ENCODE measurements at places on chromosomes 7 and 10.

DNA sequence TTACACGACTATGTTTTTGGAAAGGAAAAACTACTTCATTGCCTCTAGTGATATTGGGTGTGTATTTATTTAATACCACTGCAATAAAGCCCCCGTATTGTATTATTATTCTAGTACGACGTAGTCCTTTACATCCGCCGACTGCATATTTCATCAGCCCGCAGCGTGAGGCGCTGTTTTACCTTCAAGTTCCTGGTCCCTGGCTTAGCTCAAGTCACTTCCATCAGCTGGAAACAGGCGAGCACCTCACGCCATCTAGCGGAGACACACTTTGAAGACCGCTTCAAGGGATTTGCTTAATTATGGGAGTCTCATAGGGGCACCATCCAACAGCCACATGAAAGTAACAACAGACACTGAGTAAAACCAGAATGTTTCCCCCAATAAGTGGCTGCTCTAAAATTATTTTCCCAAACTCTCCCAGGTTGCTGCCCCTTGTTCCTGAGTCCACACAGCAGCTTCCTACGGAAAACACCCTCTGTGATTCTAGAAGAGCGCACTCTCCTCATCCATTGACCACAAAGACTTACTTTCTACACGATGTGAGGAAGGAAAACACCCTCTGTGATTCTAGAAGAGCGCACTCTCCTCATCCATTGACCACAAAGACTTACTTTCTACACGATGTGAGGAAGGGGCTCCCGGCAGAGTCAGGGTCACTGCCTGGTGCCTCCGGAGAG is 15.7 kb upstream of the ITIH2 start:
- DNase-seq = peak; percentile 85

GRCh38 chr7:41630741-41631140 is 72.1 kb downstream of the INHBA start:
- DNase-seq = no peak

DNA sequence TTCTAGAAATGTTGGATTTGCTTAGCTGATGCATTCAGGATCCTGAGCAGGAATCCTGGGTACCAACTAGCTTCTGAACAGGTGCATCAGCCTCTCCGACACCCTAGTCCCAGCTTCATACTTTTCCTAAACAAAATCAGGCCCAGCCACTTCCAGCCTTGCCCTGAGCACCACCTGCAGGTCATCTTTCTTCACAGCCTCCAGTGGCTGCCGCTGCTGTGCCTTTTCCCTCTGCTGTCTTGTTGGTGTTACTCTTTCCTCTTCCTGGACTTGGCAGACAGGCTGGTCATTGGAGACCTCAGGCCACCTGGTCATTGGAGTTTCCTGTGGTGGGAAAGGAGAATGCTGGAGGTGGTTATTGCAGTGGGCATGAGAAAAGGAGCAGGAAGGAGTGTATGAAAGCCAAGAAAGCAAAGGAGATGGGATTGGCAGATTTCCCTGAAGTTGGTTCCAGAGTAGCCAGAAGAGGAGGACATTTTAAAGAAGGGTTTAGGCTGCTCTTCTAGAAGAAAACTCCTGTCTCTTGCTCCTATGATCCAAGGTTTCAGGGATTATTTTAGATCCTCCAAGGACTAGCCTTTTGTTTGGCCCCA is 48.2 kb upstream of the NFKB2 start:
- peak; percentile 26 for DNase-seq

GRCh38 chr7:74289018-74289658 is at the start of gene CLIP2:
CLIP2 (plus strand) TSS chr7:74289407; CDS start chr7:74317547, 28,140 bp downstream.
- peak; percentile 62 for DNase-seq

DNA sequence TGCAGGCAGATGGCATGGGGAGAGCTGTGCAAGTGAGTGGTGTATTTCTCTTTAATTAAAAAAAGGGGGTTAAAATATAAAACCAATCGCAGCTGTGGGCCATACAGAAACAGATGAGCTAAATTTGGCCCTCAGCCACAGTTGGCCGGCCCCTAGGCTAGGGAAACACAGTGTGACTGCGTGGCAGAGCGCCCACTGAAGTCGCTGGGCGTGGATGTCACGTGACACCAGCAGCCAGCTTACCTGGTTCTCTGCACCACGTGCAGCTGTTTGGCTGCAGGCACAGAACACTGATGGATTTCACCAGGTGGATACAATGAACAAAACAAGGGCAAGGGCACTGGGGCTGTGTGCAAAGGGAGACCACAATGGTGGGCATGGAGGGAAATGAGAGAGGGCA is 119.3 kb upstream of the ZNF746 start:
- DNase-seq = no peak

DNA sequence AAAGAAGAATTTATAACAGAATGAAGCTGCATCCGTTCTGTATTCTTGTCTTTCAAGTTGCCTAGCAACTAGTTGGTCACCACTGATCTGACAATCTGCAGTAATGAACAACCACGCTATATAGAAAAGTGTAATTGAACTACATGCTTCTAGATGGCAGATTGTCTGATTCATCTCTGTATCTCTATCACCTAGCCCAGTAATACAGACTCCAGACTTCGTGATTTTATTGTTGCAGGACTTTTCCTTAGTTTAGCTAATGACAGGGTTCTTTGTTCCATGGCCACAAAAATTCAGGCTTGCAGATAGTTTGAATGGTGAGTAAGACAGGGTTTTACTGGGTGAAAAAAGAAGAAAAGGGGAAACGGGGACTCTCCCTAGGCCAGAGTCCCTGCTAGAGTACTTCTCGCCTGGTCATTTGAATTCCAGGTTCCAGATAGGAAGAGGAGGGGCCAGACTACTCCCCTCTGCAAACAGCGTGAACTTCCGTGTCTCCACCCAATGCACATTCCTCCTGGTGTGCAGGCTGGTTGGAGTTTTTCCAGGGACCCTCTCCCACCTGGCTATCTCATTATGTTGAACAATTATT is 45.9 kb downstream of the COL1A2 start:
- no peak for DNase-seq

DNA sequence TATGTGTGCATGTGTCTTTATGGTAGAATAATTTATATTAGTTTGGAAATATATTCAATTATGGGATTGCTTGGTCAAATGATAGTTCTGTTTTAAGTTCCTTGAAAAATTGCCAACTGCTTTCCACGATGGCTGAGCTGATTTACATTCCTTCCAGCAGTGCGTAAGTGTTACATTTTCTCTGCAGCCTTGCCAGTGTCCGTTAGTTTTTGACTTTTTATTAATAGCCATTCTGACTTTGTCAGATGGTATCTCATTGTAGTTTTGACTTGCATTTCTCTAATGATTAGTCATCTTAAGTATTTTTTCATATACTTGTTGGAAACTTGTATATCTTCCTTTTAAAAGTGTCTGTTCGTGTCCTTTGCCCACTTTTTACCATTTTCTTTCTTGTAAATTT is 434.2 kb upstream of the POT1 start:
- no peak for DNase-seq

DNA sequence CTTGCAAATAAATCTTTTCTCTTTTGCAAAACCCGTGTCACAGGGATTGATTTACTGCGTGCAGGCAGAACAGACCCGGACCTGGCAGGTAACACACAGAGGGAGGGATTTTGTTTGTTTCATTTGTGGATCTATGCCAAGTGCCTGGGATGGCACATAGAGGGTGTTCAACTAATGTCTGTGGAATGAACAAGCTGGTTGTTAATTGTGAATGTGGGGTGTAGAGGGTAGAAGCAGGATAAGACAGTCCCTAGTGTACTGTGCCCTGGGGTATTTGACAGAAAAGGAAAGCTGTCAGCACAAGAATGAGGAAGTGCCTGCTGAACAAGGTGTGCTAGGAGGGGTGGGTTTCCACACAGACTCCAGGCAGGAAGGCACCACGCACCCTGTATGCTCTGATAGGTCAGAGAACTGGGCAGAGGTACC is 331.8 kb downstream of the CALN1 start:
- DNase-seq = no peak

GRCh38 chr7:43533801-43534479 is 49.0 kb upstream of the STK17A start:
- DNase-seq = no peak

GRCh38 chr10:43065761-43066160 is 11.1 kb upstream of the RET start:
- no peak for DNase-seq

DNA sequence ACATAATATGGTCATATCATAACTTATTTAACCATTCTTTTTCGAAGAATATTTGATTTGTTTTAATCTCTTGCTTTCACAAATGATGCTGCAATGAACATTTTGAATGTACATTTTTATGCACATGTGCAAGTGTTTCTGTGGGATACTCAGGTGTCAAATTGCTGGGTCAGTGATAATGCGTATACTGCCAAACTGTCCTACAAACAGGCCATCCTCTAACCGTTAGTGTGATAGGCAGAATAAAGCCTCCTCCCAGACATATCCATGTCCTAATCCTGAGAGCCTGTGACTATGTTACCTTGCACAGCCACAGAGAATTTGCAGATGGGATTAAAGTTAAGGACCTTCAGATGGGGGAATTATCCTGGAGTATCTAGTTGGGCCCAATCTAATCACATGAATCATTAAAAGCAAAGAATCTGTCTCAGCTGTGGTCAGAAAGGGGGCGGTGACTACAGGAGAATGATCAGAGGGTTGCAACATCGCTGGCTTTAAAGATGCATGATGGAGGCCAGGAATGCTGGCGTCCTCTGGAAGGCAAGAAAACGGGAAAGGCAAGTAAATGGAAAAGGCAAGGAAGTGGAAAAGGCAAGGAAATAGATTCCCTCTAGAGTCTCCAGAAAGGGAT is 46.7 kb downstream of the FZD1 start:
- DNase-seq = no peak

DNA sequence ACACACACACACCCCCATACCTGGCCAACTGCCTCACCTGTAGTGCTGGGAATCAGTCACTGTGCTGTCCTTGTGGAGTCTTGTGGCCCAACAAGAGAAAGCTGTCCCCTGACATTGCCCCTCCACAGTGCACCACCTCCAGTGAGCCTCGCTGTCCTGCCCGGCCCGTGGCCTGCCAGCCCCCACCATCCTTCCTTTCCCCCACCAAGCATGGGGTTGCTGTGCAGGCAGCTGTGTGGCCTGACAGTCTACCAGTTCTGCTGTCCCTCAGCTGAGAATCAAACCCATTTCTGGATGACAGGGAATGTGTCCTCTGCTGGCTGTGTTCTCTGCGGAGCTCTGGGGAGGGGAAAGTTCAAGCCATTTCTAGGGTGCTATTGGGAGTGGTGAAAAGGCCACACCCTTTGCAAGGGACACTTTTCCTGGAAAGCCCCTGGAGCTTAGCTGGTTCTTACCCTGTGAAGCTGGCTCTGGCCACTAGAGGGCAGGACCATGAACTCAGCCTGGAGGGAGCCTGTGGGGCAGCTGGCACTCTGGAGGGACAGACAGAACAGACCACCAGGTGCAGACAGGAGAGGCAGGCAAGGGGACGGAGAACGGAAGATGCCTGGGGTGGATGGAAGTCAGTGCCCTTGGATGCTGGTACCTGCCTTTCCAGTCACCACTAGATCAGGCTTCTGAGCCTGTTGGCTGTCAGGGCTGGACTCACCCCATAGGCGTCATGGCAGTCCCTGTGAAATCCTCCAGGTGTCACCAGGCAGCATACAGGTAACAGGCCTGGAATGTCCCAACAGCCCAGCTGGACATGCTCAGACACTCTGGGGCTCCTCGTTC is 10.5 kb upstream of the MTPAP start:
- DNase-seq = peak; percentile 33

DNA sequence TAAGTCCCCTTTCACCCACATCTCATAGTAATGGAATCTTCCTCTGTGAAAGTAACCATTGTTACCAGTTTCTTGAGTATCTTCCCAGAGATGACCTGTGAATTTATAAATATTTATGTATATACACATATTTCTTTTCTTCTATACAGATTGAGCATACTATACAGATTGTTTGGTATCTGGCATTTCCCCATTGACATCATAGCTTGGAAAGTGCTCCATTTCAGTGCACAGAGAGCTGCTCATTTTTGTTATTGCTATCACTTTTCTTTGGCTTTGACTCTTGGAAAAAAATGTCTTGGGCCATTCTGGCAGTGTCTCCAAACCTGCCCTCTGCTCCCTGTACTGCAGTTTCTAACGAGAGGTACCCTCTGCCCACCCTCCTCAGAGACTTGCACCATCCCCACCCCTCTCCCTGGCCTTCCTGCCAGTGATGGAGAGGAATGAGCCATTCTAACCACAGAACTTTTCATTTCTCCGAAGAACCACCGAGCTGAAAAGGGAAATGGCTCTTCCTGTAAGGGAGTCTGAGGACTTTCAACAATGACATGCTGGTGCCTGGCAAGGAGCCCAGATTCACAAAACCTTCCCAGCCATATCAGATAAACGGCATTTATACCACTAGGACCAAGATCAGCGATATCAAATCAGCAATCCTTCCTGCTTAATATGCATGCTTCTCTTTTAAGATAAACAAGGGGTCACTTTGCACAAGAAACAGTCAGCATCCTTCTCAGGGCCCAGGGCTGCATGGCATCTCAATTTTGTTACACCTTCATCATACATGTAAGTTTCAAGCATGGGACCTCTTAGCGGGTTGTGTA is 19.7 kb upstream of the CCSER2 start:
- peak; percentile 73 for DNase-seq

DNA sequence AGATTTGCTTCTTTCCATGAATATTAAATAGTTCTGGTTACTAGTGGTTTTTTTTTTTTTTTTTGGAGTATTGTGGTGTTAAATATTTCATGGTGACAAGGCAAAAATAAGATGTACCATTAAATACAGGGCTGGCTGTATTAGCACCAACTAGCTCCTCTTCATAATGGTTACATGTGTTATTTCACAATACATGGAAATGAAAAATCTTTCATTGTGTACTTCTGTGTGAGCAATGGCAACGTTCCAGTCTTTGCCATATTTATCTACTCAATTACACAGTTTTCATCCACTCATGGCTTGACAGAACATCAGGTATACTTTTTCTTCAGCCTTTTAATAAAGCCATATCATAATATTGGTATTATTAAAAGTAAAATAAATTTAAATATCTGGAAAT is 394.7 kb upstream of the GRM3 start:
- DNase-seq = no peak

DNA sequence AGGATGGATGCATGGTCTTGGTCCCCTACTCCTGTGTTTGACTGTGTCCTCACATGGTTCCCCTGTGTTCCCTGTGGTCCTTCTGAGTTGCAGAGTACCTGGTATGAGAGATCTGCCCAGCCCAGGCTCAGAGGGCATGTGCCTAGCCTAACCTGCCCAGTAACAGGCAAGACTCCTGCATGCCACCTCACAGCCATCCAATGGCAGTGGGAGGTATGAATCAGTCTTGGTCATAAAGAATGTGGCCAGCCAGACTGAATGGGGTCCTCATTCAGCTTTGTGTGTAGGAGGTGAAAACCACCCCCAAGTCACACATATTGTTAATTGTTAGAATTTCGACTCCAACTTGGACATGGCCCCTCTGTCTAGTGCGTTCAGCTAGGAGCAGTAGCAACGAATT is 17.2 kb upstream of the GPR158 start:
- DNase-seq = no peak

DNA sequence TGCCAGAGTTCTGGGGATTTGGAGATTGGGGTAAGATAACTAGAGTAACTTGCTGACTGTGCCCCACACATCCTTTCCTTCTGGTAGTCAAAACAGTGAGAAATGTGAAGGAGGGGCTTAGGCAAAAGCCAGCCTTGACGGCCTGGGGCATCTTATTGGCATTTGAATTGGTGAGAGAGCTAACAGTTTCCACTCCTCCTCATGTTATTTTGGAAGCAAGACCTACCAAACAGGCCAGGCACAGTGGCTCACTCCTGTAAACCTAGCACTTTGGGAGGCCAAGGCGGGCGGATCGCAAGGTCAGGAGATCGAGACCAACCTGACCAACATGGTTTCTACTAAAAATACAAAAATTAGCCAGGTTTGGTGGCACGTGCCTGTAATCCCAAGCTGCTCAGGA is 596.6 kb downstream of the GRM8 start:
- no peak for DNase-seq

Measured in H4 (cell line).